ENCODE measurements at places on chromosomes 12 and 14. TPM values are rescaled to one million over a fixed set of nuclear protein-coding genes. Genes with fewer than 3 reads are reported as not detected.

- H3K36me3 ChIP-seq = no peaks in the 10 kb centered on the region
- H3K27ac ChIP-seq = no peak overlapping the region
- H3K4me1 ChIP-seq = peaks cover 20% of the 10 kb centered on the region
- DNase-seq = peak; percentile 82
- H3K4me3 ChIP-seq = no peak overlapping the region
These were observed 217.7 kb downstream of the SLC15A4 start for GRCh38 chr12:128606051-128606450.

GNS gene
- total RNA-seq = 65.7 TPM

DNA sequence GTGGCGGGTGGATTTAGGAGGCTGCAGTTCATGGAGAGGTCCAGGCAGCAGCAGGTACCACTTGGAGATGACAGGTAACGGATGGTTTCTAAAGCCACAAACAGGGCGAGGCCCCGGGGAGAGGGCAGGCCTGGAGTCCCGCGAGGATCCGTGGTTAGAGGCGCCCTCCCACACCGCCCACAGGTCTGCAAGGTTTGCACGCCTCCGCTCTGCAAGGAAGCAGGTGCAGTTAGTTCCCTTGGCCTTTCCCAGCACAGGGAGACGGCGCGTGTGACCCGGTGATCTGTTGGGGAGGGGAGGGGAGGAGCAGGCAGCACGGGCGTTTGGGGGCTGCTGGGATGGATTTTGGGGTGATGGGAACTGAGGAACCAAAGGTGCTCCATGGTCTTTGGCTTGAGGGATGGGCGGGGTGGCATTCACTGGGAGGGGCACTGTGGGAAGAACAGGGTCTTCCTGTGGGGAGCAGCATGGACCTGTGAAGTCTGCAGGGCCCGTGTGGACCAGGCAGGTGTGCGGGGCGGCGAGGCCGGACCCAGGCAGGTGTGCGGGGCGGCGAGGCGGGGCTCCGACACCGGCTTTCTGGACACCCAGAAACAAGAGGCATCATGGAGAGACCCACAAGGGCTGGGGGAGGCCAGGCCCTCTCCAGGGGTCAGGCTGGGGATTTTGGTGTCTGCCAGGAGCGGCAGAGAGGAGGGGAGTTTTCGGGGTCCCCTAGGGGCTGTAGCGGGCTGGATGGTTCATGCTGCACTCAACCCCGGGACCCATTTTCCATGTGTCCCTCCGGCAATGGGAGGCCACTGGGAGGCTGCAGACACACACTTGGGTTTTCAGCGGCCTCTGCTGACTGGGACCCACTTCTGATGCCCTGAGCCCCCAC, 29.1 kb downstream of the NOC4L start:
- H3K36me3 ChIP-seq = no peaks in the 10 kb centered on the region
- peaks cover 70% of the 10 kb centered on the region for H3K27me3 ChIP-seq
- H3K4me1 ChIP-seq = peaks cover 2% of the 10 kb centered on the region
- H3K4me3 ChIP-seq = no peak overlapping the region

- no peaks in the 10 kb centered on the region for H3K27me3 ChIP-seq
- H3K4me1 ChIP-seq = peaks cover 6% of the 10 kb centered on the region
- H3K36me3 ChIP-seq = peaks cover 26% of the 10 kb centered on the region
- no peak overlapping the region for H3K27ac ChIP-seq
- peak; percentile 27 for DNase-seq
These were observed 67.1 kb downstream of the NUAK1 start for GRCh38 chr12:106071686-106072085.

DNA sequence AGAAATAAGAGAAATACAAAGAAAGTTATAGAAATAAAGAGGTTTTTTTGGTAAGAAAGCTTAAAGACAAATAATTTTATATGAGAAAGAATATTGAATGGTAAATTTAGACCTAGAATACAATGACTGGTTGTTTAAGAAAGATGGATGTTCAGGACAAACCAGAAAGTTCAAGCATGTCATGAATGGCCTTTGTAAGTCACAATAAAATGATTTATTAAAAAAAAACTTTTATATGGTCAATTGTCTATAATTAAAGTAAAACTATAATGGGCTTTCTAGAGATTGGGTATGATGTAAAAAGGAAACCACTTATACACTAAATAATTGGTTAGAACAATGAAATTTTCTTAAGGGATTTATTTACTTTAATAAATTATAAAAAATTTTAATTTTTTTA, 19.8 kb upstream of the CAPRIN2 start:
- H3K27ac ChIP-seq = no peak overlapping the region
- no peaks in the 10 kb centered on the region for H3K36me3 ChIP-seq
- H3K4me1 ChIP-seq = no peaks in the 10 kb centered on the region
- H3K27me3 ChIP-seq = no peaks in the 10 kb centered on the region

- no peaks in the 10 kb centered on the region for H3K27me3 ChIP-seq
- H3K27ac ChIP-seq = no peak overlapping the region
- H3K36me3 ChIP-seq = peaks cover 4% of the 10 kb centered on the region
- H3K4me3 ChIP-seq = no peak overlapping the region
These were observed 2.3 kb upstream of the MDM2 start for GRCh38 chr12:68805592-68806120.

DNA sequence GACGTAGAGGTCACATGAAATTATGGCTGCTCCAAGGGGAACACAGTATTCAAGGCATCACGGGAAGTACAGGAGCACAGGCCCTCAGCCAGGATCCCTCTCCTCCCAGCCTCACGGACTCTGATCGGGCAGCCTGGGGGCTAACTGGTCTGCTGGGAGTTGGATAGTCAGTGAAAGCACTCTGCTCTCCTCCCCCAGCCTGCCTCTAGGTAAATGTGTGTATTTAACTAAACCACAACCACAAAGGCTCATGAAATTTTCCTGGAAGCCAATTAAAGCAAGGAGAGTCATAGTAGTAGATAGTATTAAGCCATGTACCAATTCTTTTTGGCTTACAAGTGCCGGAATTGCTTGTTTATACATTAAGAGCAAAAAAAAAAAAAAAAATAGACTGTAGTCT, 254.3 kb downstream of the MSRB3 start:
- H3K27me3 ChIP-seq = no peaks in the 10 kb centered on the region
- DNase-seq = no peak
- H3K4me1 ChIP-seq = peaks cover 12% of the 10 kb centered on the region
- no peak overlapping the region for H3K4me3 ChIP-seq
- peak overlapping the region; percentile 23 for H3K27ac ChIP-seq
- no peaks in the 10 kb centered on the region for H3K36me3 ChIP-seq

SSPN gene
- total RNA-seq = 94.0 TPM

DNA sequence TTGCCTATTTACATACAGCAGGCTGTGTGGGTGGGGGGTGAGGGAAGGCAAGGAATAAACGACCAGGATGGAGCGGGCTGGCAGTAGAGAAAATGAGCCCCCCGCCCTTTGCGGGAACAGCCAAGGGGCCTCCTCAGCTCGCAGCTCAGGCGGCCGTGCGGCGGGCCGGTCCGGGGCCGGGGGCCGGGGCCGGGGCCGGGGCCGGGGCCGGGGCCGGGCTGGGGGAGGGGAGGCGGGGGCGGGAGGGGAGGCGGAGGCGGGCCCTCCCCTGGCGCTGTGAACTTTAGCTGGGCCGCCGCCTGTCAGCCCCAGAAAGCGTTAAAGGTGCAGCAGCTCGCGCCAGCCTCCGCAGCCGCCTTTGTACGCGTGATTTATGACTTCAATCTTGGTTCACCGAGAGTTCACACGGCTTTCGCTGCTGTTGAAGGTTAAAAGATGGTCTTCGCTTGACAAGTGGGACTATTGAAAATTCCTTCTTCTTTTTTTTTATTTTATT, 28.8 kb downstream of the HOXC4 start:
- H3K36me3 ChIP-seq = no peaks in the 10 kb centered on the region
- H3K4me3 ChIP-seq = peak overlapping the region; percentile 15
- DNase-seq = peak; percentile 76
- H3K27ac ChIP-seq = peak overlapping the region; percentile 74

- H3K27me3 ChIP-seq = no peaks in the 10 kb centered on the region
- no peak overlapping the region for H3K4me3 ChIP-seq
- no peak for DNase-seq
- H3K4me1 ChIP-seq = peaks cover 2% of the 10 kb centered on the region
- H3K27ac ChIP-seq = no peak overlapping the region
These were observed 56.6 kb upstream of the METAP2 start for GRCh38 chr12:95417372-95417771.

- no peaks in the 10 kb centered on the region for H3K36me3 ChIP-seq
- no peak for DNase-seq
- H3K27ac ChIP-seq = no peak overlapping the region
- H3K4me3 ChIP-seq = no peak overlapping the region
- peaks cover 39% of the 10 kb centered on the region for H3K27me3 ChIP-seq
These were observed 4.4 kb downstream of the WSCD2 start for GRCh38 chr12:108133482-108133881.

DNA sequence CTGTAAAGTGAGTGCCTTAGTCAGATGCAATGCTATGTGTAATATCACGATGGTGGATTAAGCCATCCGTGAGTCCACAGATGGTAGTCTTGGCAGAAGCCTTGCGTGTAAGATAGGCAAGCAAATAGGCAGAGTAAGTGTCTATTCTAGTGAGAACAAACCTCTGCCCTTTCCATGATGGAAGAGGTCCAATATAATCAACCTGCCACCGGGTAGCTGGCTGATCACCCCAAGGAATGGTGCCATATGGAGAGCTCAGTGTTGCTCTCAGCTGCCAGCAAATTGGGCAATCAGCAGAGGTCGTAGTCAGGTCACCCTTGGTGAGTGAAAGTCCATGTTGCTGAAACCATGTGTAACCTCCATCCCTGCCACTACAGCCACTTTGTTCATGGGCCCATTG, 371.2 kb upstream of the LRFN5 start:
- H3K27ac ChIP-seq = no peak overlapping the region
- H3K4me3 ChIP-seq = no peak overlapping the region
- no peaks in the 10 kb centered on the region for H3K27me3 ChIP-seq
- H3K36me3 ChIP-seq = no peaks in the 10 kb centered on the region
- no peak for DNase-seq

PTPRB gene
- total RNA-seq = 20.8 TPM

GRCh38 chr14:89024691-89025090, 200.2 kb downstream of the TTC8 start:
- no peak overlapping the region for H3K27ac ChIP-seq
- no peak for DNase-seq
- no peaks in the 10 kb centered on the region for H3K36me3 ChIP-seq
- peaks cover 10% of the 10 kb centered on the region for H3K4me1 ChIP-seq

- H3K4me1 ChIP-seq = no peaks in the 10 kb centered on the region
- no peak for DNase-seq
- H3K36me3 ChIP-seq = no peaks in the 10 kb centered on the region
- H3K4me3 ChIP-seq = no peak overlapping the region
- no peaks in the 10 kb centered on the region for H3K27me3 ChIP-seq
These were observed 43.9 kb upstream of the ABCC9 start for GRCh38 chr12:21985155-21985554.

- H3K4me1 ChIP-seq = no peaks in the 10 kb centered on the region
- H3K27ac ChIP-seq = no peak overlapping the region
- H3K36me3 ChIP-seq = no peaks in the 10 kb centered on the region
- no peak overlapping the region for H3K4me3 ChIP-seq
- DNase-seq = no peak
- no peaks in the 10 kb centered on the region for H3K27me3 ChIP-seq
These were observed 40.5 kb downstream of the METTL25 start for GRCh38 chr12:82398879-82399278.

DNA sequence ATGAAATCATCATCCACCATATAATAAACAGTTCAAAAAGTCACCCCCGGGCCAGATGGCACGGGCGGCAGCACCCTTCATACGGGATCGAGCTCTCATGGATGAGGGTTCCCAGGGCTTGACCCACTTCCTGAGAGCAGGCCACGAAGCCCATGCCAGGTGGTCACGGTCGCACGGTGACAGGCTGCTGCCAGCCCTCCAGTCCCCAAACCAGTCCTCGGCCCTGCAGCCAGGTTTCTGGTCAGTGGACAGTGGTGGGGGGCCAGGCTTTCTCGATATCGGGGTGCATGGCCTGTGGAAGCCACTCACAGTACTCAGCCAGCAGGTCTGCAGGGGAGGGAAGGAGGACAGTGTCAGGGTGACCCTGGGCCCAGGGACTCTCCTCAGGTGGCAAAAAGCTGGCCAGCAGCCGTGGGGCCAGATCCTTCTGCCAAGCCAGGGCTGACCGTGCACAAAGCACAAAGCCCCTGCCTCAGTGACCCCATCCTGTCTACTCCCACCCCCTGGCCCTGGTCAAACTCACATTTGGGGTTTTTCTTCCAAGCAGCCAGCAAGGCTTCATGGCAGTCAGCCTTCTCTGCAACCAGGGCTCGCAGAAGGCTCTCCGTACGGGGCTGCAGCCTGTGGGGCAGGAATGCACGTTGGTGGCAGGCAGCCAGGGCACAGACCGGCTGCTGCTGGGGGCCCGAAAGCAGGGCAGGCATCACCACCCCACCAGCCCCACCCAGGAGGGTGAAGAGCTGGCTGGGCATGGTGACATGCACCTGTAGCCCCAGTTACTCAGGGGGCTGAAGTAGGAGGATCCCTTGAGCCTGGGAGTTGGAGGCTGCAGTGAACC, 33.3 kb upstream of the UBC start:
- no peak overlapping the region for H3K4me3 ChIP-seq
- peaks cover 7% of the 10 kb centered on the region for H3K4me1 ChIP-seq
- H3K36me3 ChIP-seq = peaks cover 59% of the 10 kb centered on the region
- no peak for DNase-seq
- H3K27ac ChIP-seq = no peak overlapping the region
- no peaks in the 10 kb centered on the region for H3K27me3 ChIP-seq

GRCh38 chr14:102833991-102834390, 56.7 kb downstream of the TRAF3 start:
- peaks cover 7% of the 10 kb centered on the region for H3K36me3 ChIP-seq
- H3K27ac ChIP-seq = no peak overlapping the region
- peaks cover 3% of the 10 kb centered on the region for H3K4me1 ChIP-seq
- no peak overlapping the region for H3K4me3 ChIP-seq
- H3K27me3 ChIP-seq = no peaks in the 10 kb centered on the region

SPX gene
- total RNA-seq = 12.9 TPM

DNA sequence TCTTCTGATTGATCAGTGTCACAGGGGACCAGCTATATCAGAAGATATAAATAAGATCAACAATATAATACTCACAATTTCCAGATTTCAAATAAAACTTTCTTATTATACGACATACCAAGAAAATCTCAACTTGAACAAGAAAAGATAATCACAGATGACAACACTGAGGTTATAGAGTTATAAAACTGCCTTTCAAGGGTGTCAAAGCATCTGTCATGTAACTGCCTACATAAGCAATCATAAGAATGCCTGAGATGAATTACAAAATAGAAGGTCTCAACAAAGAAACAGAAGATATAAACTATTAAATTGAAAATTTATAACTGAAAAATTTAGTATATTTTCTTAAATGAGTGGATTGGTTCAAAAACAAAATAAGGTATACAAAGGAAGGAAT, 659.2 kb downstream of the SLC16A7 start:
- DNase-seq = no peak
- H3K27ac ChIP-seq = no peak overlapping the region
- no peaks in the 10 kb centered on the region for H3K4me1 ChIP-seq
- H3K4me3 ChIP-seq = no peak overlapping the region

DNA sequence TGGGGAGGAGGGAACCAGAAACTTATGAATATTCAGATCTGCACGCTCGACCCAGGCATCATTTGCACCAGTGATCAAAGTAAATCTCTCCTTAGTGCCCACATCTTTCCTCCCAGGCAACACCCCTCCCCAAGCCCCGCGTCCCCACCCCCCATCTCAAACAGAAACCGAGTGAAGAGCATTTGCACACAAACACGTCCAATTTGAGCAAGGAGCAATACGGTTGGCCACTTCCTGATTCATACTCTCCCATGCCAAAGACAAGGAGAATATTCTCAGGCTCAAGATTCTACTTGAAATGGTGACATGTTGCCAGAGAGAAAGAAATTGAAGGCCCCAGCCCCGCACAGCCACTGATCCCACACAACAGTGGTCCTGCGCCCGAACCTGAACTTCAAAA, 7.1 kb downstream of the FOXN3 start:
- peaks cover 16% of the 10 kb centered on the region for H3K4me1 ChIP-seq
- no peaks in the 10 kb centered on the region for H3K27me3 ChIP-seq
- no peak overlapping the region for H3K27ac ChIP-seq
- peak; percentile 35 for DNase-seq

CIDEB gene
- 13.4 TPM for total RNA-seq

Data from muscle of leg (tissue), 16 donors.